ENCODE measurements at places on chromosomes 13 and 19.

DNA sequence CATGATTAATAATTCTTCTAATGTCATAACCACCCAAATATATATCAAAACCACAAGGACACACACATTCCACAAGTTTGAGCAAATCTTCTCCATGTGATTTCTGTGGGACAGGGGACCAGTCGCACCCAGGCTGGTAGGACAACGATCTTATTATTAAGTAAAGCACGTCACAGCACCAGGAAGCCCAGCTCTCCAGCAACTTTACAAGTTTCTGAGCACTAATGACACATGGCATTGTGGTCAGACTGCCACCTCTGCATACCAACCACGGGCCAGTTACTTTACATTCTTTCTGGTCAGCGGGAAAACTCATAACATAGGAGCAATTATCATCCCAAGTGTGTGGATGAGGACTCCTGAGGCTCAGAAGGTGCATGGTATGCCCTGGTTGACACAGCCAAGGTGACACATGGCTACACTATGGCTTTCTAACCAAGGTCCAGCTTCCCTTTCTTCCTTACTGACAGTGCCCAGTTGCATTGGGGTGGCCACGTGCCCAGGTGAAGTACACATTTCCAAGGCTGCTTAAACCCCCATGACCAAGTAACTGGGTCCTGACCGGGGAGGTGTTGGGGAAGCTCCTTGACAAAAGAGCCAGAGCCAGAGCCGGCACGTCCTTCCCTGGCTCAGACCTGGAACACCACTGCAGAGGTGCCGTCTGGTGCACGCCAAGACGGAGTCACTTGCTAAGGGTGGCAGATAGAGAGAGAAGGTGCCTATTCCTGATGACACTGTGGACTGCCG is 27.4 kb downstream of the LATS2 start:
- no peak for DNase-seq

DNA sequence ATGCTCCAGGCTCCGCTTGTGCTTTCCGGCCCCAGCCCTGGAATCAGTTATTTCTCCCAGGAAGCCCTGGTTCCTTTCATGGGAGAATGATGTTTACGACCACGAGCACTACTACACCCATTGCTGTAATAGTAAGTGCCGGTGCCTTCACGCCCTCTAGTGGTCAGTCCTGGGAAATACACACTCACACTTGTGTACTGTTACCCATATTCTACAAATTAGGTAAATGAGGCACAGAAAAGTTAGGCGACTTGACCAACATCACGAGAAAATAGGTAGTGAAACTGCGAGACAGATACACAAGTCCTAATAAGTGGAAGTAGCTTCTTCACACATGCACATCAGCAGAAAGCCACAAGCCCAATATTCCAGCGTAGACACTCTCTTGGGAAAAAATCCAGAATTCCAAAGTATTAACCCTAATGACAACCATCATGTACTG is 21.7 kb downstream of the CEACAM21 start:
- peak; percentile 74 for DNase-seq

DNA sequence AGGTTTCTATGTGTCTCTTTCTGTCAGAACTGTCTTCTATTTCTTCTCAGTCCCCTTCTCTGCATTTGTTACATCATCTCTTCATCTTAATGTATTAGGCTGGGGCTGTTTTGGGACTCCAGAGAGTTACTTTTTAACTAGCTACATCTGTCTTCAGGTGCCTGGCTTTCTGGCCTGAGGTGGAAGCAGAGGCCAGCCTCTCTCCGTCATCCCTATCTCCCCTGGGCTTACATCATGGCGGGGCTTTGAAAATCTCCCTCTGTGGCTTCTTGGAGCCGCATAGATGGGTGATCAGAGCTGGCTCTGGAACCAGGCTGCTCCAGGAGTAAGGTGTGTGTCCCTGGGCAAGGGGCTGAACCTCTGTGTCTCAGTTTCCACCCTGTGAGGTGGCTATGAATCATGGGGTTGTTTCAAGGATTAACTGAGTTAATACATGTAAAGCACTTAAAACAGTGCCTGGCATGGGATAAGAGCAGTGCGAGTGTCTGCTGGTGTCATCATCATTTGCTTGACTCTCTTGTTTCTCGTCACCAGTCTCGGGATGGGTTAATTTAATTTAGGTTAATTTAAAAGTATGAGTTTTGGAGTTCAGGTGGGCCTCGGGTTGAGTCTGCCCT is 2.0 kb downstream of the EPN1 start:
- DNase-seq = no peak

- DNase-seq = no peak
Measured at GRCh38 chr13:29538652-29539040, 56.8 kb downstream of the SLC7A1 start.

- no peak for DNase-seq
Measured at GRCh38 chr19:45764945-45765701, 3.9 kb downstream of the SIX5 start.

GRCh38 chr19:30686176-30686820 is 314.1 kb downstream of the ZNF536 start:
- DNase-seq = no peak

- DNase-seq = no peak
Measured at GRCh38 chr19:18159810-18160209, 6.8 kb downstream of the PIK3R2 start.

- DNase-seq = no peak
Measured at GRCh38 chr13:20673715-20674114, 29.8 kb upstream of the IL17D start.

DNA sequence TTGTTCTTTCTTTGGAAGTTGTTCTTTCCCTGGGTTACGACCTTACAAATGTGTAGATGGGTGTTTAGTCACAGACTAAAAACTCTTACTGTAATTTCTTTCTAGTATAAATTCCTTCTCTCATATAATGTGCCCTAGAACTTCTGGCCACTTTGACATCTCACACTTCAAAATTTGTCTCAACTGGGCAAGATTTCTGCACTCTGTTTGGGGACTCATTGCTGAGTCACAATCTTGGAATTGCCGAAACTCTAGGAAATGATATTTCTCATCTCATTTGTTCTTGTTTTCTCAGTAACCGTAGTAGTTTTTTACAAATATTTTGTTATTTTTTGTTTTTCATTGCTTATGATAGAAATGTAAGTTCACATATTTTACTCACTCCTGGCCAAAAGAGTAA is 2523.2 kb upstream of the PCDH20 start:
- no peak for DNase-seq

GRCh38 chr19:29526730-29527499 is 1.1 kb downstream of the VSTM2B start:
- no peak for DNase-seq

DNA sequence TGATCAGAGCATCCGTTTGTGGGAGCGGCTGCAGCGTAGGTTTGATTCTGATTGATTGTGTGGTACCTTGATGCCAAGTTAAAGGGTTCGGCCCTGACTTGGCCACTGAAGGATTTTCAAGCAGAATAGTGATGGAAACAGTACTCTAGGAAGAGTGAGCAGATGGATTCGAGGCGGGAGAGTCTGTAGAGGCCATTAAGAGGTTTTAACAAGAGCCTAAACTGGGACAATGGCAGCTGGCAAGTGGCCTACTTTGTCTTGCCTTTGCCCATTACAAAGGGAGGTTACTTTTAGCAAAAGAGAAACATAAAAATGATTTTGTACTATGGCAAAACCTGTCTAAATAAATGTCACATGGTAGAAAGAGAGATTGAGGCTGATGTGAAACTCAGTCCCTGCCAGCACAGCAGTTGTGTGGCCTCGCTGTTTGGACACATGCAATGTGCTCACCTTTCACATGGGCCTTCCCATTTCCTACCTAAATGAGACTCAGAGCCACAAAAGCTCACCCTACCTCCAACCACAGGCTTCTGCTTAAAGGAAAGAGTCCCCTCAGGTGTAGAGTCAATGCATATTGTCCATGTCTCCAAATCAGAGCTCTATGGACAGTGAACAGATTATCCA is 62.4 kb upstream of the RAP2A start:
- DNase-seq = no peak

GRCh38 chr13:22143671-22144070 is 472.8 kb downstream of the FGF9 start:
- no peak for DNase-seq

DNA sequence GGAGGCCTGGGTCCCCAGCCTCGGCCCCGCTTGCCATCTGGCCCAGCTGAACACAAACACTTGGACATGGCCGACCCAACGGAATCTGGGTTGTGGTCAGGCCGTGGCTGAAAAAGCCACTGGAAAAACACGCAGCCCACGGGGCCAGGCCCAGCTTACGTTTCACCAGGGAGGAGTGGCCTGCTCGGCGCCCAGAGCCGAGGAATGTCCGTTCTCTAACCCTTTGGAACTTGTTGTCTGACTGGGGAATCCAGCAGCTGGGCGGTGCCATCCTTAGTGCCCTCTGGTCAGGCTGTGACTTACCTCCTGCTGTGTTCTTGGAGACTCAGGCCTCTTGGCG is 13.8 kb downstream of the CILP2 start:
- DNase-seq = no peak

DNA sequence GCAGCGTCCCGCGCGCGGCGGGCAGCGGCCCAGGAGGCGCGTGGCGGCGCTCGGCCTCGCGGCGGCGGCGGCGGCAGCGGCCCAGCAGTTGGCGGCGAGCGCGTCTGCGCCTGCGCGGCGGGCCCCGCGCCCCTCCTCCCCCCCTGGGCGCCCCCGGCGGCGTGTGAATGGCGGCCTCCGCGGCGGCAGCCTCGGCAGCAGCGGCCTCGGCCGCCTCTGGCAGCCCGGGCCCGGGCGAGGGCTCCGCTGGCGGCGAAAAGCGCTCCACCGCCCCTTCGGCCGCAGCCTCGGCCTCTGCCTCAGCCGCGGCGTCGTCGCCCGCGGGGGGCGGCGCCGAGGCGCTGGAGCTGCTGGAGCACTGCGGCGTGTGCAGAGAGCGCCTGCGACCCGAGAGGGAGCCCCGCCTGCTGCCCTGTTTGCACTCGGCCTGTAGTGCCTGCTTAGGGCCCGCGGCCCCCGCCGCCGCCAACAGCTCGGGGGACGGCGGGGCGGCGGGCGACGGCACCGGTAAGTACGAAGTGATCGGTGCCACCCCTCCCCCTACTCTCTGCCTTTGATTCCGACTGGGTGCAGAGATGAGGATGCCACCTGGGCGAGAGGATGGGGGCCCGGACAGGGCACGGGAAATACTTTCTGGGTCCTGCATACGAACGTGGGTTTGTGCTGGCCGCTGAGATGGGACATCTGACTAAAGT is 874 bp downstream of the TRIM28 start:
- DNase-seq = no peak

DNA sequence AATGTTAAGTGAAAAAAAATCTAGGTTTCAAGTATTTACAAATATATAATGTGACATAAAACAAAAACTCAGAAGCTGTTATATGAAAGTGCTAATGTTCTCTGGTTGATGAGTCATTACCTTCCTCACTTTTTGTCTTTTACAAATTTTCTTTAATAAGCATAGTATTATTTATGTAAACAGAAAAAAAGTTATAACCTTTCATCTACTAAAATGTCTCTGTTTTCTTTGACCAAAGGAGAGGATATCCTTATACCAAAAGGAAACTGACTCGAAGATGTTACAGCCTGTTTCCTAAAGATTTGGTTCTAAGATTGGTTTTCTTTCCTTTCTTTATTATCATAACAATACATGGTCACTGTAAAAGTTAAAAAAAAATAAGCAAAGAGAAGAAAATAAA is 38.0 kb downstream of the RCBTB2 start:
- DNase-seq = no peak

- DNase-seq = no peak
Measured at GRCh38 chr13:72985610-72986009, 73.2 kb upstream of the KLF5 start.

DNA sequence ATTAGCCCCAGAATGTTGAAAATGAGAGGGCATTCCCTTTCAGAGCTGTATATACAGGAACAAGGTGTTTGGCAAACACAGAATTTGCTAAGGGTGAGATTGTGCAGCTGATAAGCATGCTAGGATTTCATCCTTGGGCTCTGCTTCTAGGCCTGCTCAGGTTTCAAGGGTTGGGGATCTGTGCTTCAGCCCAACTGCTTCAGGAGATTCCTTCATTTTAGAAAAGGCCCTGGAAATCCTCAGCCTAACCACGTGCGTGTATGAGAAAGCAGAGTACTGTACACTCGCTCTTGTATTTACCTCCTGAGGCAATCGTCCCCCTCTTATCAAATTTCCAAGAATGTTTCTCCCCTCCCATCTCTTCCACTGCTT is 291.6 kb upstream of the ARGLU1 start:
- no peak for DNase-seq

- no peak for DNase-seq
Measured at GRCh38 chr19:55441319-55441691, 1.8 kb downstream of the SHISA7 start.

GRCh38 chr19:16261584-16262368 is 62.9 kb upstream of the KLF2 start:
- DNase-seq = no peak

GRCh38 chr19:4633140-4633967 is 6.0 kb upstream of the TNFAIP8L1 start:
- DNase-seq = peak; percentile 56

GRCh38 chr19:58334691-58335249 is 8.0 kb downstream of the ZSCAN22 start:
- DNase-seq = no peak

DNA sequence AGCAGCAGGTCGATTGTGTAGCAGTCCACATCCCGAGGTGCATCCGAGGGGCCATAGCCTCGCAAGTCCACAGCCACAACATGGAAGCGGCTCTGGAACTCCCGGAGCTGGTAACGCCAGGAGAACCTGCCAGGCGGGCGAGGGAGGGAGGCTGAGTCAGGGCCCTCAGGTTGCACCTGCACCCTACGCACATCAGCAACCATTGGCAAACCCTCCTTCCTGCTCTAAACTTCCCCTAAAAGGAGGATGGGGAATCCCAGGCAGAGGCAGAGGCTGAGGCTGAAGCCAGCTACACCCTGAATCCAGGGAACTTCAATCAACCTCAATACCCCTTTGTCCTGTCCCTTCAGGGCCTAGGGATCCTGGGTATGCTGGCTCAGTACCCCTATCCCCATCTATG is 977 bp downstream of the EPHX3 start:
- DNase-seq = no peak

- DNase-seq = no peak
Measured at GRCh38 chr19:4986056-4986455, 17.1 kb downstream of the KDM4B start.

DNA sequence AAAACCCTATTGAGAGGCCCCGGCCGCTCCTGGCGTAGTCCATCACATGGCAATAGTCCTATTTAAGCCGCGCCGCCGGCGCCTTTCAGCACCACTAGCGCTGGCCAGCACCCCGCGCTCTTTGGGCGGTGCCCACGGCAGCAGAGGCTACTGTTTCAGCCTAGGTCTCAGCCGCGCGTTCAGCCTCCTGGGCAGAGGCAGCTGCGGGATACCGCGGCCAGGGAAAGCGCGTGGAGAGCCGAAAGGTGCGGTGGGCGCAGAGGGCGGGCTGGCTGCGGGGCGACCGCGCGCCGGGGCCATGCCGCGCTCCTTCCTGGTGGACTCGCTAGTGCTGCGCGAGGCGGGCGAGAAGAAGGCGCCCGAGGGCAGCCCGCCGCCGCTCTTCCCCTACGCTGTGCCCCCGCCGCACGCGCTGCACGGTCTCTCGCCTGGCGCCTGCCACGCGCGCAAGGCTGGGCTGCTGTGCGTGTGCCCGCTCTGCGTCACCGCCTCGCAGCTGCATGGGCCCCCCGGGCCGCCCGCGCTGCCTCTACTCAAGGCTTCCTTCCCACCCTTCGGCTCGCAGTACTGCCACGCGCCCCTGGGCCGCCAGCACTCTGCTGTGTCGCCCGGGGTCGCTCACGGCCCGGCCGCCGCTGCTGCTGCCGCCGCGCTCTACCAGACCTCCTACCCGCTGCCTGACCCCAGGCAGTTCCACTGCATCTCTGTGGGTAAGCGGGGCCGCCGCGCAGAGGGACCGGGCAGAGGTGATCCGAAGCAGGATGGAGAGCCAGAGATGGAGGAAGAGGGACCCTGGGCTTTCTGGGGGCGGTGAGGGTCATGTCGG is at the start of gene GSX1:
Gene GSX1 (plus strand): TSS at position 91 of the 826 bp plus-strand sequence. CDS start 208 bp downstream, at position 299.
- DNase-seq = peak; percentile 65

- no peak for DNase-seq
Measured at GRCh38 chr19:45186509-45187334, 8.1 kb downstream of the BLOC1S3 start.

All from stimulated activated CD4-positive, alpha-beta T cell treated with anti-CD3 and anti-CD28 coated beads, Interleukin-2, amount 100 ng/mL, for 24 hours (primary cell).